Suprapubic skin (tissue), 4 donors: ENCODE measurements at places on chromosomes 13 and 19.
A peak's percentile ranks its signal among the peaks of the same experiment; 100 is the strongest.

- no peak for DNase-seq
These were observed 389.2 kb downstream of the DIAPH3 start for GRCh38 chr13:59774491-59774971.

DNA sequence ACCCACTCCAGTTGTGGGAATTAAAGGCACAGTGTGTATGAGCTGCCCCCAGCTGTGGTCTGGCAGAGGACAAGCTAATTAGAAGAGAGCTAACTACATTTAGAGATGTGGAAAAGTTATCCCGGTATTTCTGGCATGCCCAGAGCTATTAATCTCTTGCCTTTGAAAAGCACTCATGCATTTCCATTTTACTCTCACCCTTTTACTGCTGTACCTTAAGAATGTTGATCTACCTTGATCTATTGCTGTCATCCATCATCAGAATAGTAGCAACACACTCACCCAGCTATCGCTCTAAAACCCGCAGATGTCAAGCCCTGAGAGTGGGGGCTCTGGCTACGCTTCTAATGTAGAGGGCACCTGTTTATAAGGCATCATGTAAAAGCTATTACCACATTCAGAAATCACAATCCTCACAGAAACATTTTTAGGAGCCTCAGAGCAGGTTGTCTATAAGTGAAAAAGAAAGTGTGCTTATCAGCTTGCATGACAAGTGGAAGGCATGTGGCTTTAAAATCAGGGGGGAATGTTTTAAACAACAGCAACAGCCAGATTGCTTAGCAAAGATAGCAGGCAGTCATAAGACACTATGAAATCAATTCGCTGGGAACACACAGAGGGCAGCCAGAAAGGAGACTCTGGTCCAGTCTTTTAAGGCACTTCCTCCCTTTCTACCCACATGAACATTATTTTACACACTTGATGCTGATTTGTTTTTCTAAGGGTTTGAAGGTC, 224.2 kb upstream of the IRS2 start:
- DNase-seq, result no peak

DNA sequence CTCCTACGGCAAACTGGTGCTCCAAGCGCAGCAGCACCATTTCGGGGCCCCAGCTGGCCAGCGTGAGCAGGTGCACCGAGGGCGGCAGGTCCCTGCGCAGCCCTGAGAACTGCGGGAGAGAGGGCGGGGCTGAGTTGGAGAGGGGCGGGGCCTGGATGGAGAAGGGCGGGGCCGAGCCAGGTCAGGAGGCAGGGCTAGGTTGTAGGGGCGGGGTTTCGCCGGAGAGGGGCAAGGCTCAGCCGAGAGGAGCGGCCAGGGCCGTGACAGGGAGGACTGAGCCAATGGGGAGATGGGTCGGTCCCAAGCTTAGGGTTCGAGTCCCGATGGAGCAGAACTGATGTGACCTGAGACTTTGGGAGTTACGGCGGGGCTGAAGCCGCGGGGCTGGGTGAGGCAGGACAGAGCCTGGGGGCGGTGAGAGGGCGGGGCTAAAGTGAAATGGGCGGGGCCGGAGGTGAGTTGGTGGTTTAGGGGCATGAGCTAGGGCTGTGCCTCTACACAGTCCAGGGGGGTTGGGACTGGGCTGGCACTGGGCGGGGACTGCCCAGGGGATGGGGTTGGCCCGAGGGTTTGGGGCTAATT, 19.0 kb downstream of the MAN2B1 start:
- no peak for DNase-seq

GRCh38 chr13:34155931-34156607, 338.1 kb downstream of the RFC3 start:
- DNase-seq, result no peak

DNA sequence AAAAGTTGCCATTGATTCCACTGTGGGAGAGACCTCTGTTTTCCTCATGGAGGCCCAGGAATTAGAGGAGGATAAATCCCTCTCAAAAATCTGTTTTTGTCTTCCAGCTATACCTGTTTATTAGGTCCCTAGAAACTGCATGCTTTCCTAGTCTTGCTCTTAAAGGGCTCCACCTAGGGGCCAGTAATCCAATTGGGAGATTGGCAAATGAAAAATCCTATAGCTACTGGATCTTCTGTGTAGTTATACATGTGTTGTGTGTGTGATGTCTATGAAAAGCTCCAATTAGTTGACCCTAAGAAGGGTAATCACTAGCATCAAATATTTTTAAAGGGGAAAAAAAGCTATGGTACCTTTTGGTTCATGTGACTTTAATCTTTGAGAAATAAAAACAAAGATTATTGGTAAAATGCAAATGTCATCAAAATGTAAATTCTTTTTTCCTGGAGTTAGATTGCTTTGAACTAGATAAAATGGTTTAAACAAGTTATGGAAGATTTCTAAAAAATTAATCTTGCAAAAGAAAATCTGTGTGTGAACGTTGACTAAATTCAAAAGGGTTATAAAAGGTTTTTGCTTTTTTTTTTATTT, 63.4 kb upstream of the C1QTNF9B start:
- DNase-seq, result no peak

DNA sequence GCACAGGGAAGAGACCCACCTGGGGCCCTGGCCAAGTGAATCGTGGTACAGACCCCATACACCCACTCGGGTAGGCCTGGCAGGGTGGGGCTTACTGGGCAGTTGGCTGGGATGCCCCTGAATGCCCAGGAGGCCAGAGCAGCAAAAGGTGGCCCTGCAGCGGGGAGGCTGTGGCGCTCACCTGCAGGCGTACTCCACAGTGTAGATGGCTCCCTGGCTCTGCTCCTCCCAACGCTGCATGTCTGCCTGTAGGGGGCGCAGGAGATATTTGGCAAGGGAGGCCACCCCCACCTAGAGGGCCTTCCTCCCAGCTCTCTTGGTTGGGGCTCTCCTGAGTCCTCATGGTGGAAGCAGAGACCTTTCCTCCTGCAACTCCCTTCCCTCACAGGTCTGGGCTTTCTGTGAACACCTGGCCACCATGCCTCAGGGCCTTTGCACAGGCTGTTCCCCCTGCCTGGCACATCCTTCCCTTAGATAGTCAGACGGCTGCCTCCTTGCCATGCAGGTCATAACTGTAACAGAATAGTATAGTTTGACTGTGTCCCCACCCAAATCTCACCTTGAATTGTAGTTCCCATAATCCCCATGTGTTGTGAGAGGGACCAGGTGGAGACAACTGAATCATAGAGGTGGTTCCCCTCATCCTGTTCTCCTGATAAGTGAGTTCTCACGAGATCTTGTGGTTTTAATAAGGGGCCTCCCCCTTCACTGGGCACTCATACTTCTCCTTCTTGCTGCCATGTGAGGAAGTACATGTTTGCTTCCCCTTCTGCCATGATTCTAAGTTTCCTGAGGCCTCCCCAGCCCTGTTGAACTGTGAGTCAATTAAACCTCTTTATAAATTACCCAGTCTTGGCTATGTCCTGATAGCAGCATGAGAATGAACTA, 5.9 kb downstream of the BORCS8 start:
- DNase-seq, result no peak

- no peak for DNase-seq
These were observed 10.8 kb downstream of the GPR183 start for GRCh38 chr13:99296398-99296797.

DNA sequence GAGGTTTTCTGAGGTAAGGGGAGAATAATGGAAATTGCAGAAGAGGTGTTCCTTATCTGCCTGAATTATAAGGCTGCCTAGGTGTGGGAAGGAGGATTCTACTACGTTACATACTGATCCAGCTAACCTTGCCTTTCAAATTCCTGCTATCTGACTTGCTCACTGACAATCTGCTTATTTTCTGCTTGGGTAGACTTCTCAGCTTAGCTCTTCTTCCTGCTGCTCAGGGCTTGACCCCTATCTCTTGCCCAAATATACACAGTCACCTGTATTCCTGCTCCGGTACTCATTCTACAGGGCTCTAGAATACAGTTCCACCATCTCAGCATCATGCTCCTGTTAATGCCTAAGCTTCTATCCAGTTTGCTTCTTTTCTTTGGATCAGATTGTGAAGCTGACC, 1607.6 kb downstream of the OLFM4 start:
- DNase-seq, result no peak

DNA sequence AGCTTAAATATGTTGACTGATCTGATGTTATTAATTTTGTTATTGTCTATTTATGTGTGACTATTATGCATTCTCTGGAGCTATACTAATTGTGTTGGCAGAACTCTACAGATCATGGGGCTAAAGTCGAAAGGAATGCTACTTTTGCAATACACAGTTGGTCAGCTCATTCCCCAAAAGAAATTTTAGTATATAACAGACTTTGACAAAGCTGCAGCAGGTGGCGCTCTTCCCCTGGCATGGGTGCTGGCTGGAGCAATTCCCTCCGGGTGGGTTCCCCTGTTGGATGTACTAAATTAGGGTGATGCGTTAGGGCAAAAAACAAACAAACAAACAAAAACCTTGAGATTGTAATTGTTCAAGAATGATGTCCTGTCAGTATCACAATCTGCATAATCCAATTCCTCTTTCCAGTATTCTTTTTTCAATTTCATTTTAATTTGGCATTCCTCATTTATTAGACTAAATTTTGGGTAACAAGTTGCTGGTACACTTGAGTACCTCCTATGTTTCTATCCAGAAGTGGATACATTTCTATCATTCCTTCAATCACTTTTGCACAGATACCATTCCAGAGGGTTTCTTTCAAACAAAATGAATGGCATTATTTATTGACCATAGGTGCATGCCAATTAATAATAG, 322.8 kb upstream of the EDNRB start:
- no peak for DNase-seq

DNA sequence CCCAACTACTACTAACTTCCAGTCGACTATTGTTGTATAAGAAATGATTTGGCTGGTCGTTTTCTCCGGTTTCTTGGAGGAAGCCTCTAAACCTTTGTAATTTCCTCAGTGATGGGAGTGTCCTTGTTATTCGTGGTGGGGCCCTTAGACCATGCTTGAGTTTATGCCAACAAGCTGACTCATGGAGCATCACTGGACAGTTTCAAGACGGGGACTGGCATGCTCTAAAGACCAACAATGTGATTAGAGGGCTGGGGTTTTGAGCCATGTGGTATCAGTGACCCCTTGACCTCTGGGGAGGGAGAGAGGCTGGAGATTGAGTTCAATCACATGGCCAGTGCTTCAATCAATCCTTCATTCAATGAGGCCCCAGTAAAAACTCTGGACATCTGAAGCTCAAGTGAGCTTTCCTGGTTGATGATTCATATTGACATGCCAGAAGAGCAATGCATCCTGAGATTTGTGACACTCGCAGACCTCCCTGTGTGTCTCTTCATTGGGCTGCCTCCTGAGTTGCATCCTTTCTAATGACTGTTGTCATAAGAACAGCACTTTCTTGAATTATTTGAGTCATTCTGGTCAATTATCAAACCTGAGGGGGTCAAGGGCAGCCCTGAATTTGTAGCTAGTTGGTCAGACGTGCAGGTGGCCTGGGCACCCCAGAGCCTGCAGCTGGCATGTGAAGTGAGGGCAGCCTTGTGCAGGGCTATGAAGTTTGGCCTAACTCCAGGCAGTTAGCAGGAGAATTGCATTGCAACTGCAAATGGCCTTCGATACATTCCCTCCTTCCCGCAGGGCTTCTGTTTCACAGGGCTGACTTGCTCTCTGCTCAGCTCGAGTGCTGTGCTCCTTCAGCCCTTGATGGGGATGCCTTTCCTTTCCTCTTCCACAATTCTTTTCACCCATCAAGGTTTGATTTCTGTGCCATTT, 246.5 kb downstream of the FGF9 start:
- DNase-seq, result no peak

DNA sequence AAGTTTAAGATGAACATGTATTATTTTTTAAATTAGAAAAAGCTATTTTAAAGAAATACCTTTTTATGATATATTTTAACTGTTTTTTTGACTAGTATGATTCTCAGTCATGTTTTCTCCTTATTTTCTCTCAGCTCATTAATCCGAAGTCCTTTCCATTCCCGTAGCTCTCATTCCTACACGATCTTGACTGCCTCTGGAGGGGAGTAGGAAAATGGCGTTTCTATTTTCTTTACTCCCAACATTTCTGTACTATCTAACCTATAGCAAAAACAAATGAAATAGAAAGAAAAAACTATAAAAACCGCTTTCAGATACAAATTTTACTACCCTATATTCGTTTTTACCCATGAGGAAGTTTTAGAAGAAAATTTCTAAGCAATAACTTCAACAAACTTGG, 343.8 kb downstream of the RBM26 start:
- no peak for DNase-seq

- DNase-seq, result peak; percentile 73
These were observed 33.0 kb downstream of the GJA3 start for GRCh38 chr13:20127562-20128458.

GRCh38 chr13:39676315-39676876, 20.9 kb downstream of the COG6 start:
- no peak for DNase-seq

GRCh38 chr13:104895521-104895920, 1639.9 kb downstream of the EFNB2 start:
- no peak for DNase-seq

DNA sequence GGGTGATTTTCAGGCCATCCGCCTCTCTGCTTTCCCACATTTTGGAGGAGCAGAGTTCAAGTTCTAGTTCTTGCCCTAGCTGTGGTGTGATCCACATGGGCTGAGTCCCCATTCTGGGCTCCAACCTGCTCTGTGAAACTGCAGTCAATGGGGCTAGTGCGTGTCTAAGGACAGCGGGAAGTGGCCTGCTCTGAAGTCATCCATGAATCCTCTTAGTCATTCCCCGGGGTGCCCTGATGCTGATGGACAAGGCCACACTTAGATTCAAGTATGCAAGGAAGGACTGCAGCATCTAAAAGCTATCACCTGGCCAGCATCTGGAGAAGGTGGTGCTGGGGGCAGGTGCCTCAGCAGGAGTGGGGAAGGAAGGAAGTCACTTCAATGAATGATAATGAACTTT, 94.6 kb downstream of the TSHZ3 start:
- DNase-seq, result no peak

DNA sequence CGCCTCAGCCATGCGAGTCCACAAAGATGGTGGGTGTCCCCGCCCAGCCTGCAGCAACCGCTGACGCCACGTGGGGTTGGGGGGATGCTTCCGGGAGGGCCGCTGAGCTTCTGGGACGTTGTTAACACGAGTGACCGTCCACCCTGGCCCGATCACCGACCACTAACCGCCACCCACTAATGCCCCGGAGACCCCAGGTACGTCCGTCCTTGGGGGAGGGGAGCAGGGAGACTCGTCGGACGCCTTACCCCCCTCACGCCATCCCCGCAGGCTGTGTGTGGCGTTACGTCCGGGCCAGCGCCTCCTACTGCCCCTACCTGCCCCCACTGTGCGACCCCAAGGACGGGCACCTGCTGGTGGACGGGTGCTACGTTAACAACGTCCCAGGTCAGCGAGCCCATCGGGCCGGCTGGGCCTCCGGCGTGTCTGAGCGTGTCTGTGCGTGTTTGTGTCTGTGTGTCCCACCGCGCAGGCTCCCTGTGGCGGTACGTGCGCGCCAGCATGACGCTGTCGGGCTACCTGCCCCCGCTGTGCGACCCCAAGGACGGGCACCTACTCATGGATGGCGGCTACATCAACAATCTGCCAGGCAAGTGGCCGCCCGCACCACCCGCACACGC, 21.3 kb downstream of the PNPLA6 start:
- DNase-seq, result no peak

GRCh38 chr13:24922387-24922744, 158.4 kb downstream of the RNF17 start:
- no peak for DNase-seq
